Foreskin keratinocyte (primary cell): ENCODE measurements at places on chromosomes 3 and 15.
A peak's percentile ranks its signal among the peaks of the same experiment; 100 is the strongest.

- DNase-seq: no peak
Observed at GRCh38 chr3:11350374-11350773, 78.2 kb downstream of the ATG7 start.

DNA sequence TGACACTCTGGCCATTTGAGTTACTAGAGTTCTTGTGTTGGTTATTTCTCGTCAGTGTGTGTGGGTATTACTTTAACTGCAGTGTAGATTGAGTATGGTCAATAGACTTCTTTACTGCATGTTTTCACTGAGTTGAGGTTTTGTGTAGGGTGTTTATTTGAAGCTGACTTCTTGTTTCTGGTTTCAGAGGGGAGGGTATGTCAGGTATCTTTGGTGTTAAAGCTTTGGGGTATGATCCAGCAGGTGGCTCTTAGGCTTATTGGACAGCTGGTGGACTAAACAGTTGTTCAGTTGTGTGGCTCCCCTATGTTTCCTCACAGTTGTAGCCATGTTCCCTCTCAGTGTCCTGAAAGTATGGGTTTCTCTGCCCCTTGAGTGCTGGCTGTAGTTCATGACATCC is 72.0 kb downstream of the AKAP13 start:
- no peak for DNase-seq

DNA sequence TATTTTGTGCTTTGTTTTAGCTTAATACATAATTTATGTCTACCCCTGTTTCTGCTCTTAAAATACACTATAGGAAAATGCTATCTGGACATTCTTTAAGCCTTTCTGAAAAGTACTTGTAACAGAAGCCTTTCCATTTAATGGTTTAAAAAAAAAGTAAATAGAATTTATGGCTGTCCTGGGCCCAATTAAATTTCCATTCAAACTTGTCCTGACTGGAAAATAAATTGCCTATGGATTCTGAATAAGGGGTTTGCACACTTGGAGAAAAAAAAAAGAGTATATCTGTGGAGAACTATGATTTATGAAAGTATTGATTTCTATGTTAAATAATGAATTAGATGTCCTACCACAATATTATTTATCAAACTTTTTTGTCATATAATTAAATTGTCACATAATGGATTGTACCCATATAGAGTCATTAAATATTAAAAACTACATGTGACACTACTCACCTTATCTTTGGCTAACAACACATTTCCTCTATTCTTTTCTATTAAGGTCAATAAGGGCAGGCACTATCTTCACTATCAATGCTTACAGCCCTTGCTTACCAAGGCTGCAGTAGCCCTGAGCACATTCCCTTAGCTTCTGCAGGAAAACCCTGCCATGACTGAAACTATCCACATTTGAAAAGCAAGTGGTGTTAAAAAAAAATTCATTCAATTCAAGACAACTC is 396.1 kb upstream of the ROBO2 start:
- DNase-seq: no peak

DNA sequence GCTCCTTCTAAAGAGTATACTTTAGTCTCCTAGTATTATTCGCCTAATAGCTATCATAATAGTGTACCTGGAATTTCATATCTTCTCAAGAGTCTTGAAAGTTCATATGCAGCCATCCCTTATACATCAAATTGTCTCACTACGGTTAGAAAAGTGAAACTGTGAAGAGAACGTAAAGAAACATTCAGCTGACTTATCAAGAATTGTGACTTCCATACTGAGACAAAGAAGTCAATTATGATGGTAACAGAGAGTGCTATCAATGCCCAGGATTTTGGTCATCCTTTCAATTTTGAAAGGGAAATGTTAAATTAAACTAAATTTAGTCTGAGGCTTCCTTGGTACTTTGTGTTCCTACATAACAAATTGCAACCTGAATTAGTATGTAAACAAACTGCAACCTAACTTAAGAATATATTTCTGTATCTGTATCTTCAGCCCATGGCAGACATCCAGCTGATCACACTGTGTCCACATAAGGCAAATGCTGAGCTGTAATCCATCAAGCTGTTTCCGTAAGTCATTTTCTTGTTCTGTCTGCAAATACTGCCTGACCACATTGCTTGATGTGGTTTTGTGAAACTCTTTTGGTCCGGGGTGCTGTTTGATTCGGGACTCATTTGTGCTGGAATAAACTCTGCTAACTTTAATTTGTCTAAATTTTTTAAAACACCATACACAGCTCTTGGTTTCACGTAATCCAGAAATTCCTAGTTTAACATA is 469.6 kb downstream of the SI start:
- no peak for DNase-seq

DNA sequence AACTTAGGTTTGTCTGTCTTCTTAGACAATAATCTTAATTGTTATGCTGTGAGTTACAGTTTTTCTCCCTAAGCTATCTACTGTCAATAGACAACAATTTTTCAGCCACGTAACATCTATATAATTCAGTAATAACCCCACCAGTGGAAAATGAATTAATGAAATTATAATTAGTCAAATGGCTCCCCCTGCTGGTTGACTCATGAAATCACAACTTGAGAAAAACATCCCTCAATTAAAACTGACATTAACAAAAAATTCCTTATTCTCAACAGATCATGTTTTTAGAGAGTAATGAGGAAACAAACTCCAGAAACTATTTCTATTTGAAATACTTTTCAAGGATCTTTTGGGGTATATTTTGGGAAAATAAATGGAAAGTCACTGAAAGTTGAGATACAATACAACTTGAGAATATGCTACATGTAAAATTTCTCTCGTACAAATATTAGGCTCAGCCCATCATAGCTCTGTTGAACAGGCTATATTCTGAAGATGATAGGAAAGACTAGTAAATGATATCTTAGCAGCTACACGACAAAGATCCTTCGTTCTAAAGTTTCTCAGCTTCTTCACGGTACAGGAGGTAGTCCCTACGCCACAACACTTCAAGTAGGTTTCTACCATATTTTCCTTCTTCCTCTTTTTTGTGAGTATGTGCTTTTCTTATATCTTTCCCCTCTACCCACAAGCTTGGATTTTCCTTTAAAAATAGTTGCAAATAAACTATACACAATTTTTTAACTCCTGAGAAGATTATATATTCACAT is 20.7 kb downstream of the PPP1R2 start:
- DNase-seq: no peak

GRCh38 chr3:110969229-110970211 is 102.1 kb upstream of the NECTIN3 start:
- no peak for DNase-seq

DNA sequence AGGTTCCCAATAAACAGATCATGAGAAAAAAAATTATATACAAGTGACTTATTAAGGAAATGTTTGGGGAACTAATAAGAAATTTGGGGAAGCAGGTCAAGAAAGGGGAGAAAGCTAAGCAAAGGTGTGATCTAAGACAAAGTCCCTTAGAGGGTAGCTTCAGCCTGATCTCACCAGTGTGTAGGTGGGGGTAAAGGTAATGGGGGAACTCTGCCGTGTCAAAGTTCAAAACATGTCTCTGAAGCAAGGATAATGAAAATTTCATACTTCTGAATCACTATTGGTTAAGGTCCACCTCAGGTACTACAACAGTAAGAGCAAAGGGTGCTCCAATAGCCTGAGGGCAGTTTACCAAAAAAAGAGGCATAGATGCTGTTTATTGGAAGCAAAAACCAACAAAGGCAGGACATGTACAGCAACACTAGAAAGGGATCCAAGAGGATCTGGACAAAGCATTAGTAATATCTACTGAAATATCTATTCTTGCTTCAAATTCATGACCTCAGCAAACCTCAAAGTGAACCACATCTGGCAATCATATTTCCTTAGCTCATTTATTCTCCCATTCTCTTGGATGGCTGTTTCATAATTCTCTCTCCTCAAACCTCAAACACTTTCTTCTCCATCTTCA is 6.9 kb downstream of the ACAD11 start:
- DNase-seq: no peak

- no peak for DNase-seq
Observed at GRCh38 chr3:65551945-65552344, 486.8 kb downstream of the MAGI1 start.

DNA sequence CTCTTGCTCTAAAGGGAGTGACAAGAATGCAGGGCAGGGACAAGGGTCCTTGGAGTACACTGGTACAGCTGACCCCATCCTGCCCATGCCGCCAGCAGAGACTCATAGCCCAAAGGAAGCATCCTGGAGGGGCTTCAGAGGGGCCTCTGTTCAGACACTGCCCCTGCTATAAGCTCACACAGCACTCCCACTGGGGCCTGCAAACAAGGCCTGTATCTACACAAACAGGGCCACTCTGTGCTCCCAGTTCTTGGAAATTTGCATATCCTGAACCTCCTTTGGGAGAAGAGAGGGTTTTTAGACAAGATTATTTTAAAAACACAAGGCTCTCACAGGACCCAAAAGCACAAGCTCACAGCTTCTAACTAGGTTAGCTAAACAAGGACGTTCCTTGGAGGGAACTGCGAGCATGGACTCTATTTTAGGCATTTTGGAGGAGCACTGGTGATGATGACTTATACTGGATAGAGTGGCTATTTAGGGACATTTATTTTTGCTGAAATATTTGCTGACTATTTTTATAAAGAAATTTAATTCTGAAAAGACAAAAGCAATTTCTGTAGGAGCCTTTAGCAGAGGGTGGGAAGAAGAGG is 16.4 kb upstream of the ANKRD34C start:
- DNase-seq: no peak

DNA sequence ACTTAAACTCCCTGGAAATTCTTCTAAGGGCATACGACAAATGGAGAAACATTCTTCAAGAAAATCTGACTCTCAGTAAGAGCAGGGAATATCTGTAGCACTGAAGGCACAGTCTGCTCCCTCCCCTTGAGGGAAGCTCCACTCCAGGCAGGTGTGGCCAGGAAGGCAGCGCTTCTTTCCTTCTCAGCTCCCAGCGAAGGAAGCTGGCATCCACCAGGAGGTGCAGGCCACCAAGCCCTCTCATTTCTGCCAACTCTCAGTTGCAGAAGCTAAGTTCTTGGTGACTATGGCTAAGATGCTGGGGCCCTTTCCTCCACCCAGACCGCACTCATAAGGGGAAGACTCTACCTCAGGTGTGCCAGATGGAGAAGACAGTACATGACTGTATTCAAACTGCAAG is 37.7 kb upstream of the SLC41A3 start:
- DNase-seq: no peak

DNA sequence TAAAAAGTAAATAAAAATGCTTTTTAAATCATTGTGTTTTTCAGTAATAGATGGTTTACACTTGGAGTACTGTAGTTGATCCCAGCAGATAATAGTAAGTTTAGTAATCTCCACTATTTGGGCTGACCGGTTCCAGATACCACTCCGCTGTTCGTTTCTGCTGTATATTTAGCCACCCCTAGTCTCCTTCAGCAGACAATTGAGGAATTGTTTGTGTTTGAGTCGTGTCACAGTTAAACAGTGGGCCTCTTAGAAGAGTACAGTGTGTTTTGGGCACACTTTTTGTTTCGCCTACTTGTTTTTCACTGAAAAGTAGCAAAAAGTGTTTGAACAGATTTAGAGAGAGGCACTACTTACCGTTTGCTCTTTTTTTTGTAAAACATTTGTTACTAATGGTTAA is 33.2 kb downstream of the PAK2 start:
- no peak for DNase-seq

DNA sequence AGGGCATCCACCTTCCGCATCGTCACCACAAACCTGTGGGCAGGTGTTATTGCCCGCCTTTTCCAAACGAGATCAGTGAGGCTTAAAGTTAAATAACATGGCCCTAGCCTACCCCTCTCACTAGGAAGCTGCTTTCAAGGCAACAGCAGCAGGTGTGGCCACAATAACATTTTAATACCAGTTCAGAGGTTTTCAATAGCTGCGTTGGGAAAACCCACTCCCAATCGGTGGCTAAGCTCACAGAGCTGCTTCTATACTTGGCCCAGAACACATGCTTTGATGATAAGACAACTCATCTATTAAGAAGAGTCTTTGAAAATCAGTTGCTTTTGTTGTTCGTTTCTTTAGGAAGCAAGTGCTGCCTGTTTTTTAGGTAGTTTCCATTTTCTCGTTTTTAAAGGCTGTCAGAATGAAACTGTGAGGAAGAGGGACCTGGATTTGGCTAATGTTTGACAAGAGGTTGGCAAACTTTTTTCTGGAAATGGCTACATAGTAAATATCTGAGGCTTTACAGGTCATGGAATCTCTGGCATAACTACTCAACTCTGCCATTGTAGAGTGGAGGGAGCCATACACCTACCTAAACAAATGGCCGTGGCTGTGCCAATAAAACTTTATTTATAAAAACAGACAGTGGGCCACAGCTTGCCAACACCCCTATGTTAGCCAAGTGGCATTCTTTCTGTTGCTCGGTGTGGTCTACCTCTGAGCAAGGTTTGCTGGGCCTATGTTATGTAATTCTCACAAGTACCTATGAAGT is 179.6 kb downstream of the FEZF2 start:
- DNase-seq: no peak

DNA sequence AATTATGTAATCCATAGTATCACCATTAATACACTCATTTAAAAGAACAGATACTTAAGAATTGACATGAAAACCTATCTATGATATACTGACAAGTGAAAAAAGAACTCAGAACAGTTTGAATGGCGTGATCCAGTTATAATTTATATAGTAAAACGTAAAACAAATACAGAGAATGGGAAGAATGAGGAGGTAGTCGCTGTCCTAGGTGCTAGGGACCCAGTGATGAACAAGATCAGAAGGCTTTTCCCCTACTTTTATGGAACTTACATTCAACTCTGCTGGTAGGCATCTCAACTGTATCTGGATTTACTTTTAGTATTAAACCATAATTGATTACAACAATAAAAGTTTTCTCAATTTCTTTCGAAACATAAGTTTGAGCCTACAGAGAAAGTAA is 31.8 kb downstream of the GSK3B start:
- DNase-seq: no peak

GRCh38 chr3:14130230-14130629 is 5.4 kb downstream of the TMEM43 start:
- no peak for DNase-seq

GRCh38 chr3:29644261-29644660 is 363.4 kb downstream of the RBMS3 start:
- peak; percentile 25 for DNase-seq

DNA sequence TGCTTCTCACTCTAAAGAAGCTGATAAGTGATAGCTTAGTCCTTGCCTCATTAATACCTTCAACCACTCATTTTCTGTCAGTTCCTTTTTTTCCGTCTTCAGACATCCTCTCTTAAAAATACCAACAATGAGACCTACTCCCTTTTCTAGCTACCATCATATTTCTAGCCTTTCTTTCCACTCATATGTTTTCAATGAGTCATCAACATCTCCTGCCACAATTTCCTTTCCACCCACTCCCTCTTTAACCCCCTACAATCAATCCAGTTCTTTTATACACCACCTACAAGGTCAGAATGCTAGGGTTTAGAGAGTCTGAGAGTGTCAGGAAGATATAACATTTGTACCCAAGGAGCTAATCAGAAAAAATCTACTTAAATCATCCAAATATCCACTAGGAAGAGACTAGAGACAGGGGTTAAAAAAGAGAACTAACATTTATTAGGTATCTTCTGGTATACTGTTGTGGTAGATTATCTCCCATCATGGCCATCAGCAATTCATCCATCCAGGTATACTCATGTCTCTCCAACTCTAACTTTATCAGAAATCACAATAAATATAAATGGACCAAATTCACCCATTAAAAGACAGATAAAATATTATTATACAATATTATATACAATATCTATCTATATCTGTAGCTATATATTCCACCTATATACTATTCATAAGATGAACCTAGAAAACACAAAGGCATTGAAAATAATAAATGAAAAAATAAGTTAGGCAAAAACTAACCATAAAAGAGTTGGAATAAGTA is 42.5 kb downstream of the MYLK start:
- no peak for DNase-seq

GRCh38 chr3:128279601-128279880 is 126.3 kb downstream of the EEFSEC start:
- DNase-seq: no peak
